ENCODE measurements at places on chromosomes 16 and 17.

- no peak for DNase-seq
Measured at GRCh38 chr16:2282866-2283555, 15.1 kb upstream of the RNPS1 start.

DNA sequence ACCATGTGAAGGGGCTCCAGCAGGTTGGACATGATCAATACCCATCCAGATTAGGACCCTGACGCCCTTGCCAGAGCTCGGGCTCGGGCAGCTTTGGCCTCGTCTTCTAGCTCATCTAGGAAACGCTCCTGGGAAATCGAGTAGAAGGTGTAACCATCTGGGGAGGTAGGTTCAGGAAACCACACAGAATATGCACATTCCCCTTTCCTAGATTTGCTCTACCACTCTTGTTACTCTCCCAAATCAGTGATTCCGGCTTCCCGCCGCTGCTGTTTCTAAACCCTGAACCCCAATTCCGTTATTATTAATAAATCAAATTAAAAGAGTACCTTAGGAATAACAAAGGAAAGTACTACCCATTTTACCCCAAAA lies 507 bp downstream of the COA3 start:
- DNase-seq: no peak

DNA sequence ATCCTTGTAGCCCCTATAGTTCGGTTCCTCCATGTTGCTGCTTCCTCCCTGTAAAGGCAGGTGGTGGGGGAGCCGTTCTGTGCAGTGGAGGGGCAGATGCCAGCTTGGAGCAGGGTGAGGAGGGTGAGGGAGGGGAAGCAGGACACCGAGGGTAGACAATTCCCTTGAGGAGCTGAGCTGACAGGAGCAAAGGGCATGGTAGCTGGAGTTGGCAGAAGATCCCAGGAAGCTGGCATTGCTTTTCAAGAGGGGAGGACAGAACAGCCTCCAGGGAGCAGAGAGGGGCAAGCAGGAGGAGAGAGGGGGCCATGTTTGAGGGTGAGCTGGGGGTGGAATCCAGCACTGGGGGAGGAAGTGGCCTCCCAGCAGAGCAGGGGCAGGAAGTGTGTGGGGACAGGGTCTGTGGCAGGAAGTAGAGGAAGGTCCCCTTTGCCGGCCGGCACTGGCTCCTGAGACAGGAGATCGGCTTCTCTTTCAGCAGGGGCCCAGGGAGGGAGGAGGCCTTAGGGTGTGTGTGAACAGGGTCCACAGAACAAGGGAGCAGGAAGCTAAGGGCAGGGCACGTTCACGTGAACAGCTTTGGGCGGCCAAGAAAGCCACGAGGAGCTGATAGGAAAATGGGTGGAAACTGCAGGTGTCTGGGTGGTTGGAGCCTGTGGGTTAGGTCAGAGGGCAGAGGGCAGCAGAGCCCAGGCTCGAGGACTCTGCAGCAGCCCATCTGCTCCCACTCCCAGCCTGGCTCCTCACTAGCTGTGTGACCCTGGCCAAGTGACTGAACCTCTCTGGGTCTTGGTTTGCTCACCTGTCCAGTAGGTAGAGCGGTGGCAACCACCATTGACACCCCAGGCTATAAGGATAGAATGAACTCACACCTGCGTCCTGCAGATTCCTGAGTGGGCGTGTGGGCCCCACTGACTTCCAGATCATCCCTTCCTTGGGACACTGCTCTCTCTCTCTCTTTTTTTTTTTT lies 17.5 kb upstream of the SPNS2 start:
- no peak for DNase-seq

DNA sequence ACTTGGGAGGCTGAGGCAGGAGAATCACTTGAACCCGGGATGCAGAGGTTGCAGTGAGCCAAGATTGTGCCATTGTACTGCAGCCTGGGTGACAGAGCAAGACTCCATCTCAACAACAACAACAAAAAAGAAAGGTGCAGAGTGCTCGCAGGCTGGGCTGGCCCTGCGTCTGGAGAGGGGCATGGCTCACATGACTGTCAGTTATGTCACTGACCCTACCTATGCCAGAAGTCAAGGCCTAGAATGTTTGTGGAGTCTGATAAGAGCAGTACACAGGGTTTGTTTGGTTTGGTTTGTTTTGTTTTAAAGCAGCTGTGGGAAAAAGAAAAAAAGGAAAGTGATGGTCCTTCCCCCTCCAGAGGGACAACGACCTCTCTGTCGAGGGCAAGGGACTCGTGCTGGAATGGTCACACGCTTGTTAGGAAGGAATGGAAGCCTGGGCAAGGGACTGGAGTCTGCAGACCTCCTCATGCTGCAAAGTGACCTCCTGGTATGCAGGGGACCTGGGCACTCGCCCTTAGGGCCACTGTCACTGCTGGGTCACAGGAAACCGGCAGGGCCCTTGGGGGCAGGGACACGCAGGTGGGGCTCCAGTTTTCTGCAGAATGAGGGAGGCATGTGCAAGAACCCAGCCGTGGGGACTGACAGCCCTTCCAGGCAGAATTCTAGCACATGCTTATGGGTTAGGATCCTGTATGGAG lies 10.1 kb upstream of the OSGIN1 start:
- no peak for DNase-seq

All from fibroblast of skin of back (primary cell).